ENCODE measurements at places on chromosomes 3 and 15.

- no peak for DNase-seq
These were observed 213.7 kb downstream of the ZBTB20 start for GRCh38 chr3:114933407-114933806.

GRCh38 chr3:118577055-118577777, 457.4 kb downstream of the IGSF11 start:
- no peak for DNase-seq

DNA sequence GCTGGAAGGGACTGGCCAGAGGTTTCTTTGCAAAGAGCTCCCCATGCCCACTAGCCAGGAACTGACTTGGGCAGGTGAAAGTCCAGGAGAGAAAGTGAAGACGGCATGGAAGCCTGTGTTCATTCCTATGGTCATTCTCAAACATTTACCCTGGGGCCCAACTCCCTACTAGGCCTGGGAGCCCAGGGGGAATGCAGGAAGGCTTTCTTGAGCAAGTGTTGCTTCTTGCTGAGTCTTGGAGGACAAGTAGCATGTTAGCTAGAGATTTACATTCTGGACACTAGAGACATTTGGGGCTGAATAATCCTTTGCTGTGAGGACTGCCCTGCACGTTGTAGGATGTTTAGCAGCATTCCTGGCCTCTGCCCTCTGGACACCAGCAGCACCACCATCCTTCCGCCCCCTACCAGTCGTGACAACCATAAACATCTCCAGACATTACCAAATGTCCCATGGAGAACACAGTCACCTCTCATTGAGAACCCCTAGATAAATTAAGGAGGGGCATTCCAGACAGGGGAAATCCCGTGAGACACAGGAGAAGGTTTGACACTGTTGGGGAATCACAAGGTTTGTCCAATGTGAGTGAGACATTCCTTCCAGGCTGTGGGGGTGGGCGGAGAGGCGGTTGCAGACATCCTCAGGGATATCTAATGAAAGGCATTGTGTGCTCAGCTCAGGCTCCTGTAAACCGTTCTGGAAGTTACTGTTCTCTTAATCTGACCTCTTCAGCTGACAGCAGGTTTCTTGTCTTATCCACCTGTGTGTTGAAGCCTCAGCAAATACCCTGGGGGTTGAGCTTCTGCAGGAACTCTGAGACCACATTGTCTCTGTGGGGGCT, 236.2 kb downstream of the TLE3 start:
- no peak for DNase-seq

DNA sequence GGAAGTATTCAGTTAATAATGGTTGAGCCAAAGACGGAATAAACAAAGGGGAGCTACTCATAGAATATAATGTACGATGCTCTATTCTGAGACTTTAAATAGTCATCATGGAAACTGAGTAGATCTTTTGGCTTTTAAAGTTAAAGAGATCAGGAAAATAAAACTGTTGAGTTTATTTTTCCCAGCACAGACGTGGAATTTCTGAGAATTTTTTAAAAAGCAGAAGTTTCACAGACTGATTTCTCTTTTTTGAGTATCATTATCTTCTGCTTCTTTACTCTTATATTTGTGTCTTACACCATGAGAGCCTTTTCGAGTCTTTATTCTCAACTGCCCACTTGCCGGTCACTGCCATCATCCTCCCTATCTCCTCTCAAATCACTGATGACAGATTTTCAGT, 13.2 kb downstream of the P2RY14 start:
- DNase-seq = no peak

GRCh38 chr3:71591101-71591500, 7.6 kb upstream of the FOXP1 start:
- no peak for DNase-seq

DNA sequence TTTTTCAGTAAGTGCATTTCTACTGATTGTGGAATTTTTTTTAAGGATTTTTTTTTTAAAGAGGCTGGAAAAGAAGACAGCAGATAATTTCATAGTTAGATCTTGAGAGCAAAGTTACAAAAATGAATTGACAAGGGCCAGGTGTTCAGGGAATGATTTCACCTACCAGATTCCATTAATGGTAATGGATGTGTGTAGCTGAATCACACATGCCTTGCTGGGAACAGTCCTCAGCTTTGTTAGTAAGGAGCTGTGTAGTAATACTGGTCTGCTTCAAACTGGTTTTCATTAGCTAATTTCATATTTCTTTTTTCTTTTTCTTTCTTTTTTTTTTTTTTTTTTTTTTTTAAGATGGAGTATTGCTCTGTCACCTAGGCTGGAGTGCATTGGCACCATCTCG, 16.0 kb downstream of the NR1D2 start:
- DNase-seq = no peak

DNA sequence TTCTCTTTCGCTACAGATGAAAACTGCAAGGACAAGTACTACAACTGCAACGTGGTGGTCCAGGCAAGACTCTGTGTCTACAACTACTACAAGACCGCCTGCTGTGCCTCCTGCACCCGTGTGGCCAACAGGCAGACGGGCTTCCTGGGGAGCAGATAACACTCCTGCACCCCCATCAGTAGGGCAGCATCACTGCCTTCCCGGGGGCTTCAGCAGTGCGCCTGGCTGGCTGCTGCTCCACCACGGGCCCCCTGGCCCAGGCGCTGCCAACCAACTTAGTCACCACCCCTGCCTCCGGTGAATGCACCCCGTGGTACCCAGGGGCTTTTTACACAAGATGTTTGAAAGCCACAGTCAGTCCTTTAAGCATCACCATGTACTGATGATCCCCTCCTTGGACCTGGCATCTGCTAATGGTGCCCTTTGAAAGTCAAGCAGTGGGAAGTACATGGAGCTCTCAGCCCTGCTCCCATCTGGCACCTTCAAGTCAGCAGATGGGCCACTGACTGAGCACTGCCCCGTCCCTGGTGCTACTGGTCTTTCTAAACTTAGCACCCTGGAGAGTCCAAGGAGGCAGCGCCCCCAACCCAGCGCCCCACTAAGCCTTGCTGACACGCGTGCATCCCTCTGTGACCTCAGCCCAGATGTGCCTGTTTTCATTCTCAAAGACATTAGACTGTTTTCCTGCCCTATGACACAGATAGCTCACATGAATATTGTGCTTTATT, 33.0 kb upstream of the NR2E3 start:
- no peak for DNase-seq

- no peak for DNase-seq
These were observed 28.9 kb downstream of the PRICKLE2 start for GRCh38 chr3:64196236-64196929.

- DNase-seq = no peak
These were observed 141.5 kb downstream of the DUT start for GRCh38 chr15:48472756-48473155.

- no peak for DNase-seq
These were observed 76.0 kb downstream of the ETFA start for GRCh38 chr15:76235186-76235826.

DNA sequence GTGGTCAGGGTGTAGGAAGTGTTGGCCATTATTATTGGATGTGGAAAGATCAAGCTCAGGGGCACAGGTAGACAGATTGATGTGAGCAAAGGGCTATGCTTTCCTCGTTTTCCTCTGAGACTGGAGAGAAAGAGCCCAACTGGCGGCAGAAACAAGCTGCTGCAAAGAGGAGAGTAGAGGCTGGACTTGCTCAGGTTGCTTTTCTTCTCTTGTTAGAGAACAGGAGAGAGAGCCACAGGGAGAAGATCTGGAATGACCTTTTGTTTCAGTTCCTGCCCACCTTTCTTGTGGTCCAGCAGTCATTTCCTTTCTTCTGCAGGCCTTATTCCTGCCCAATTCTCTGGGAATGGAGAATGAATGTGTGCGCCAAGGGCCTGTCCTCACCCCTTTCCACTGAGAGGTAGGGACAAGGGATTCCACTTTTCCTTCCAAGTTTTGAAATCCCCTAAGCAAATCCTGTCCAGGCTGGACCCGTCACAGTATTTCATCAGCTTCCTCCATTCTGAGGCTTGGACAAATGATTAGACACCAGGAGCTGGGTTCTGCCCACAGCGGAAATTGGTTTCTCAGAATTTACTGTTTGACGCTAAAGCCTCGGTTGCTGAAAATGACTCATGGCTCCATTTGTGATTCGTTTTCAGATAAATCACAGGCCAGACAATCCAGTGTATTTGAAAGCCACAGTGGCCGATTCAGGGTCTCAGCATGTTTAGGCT, 16.1 kb downstream of the ZNF80 start:
- no peak for DNase-seq

- DNase-seq = no peak
These were observed 135.1 kb downstream of the TMCO5A start for GRCh38 chr15:38069511-38070011.

DNA sequence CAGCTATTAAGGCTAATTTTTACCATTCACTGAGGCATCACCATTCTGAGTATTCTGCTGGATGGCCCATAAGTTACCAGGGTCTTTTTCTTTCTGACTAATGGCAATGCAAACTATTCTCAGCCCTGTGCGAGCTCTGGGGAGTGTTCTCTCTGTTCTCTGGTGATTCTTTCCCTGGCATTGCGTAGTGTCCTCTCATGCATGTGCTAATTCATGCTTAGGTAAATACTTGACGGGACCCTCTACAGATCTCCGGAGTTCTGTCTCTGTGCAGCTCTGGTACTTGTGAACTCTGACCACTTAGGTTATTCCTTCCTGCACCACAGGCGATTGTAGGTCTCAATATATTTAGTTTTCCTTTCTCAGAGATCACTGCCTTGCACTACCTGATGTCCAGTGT, 34.8 kb downstream of the UBE2E1 start:
- DNase-seq = no peak

DNA sequence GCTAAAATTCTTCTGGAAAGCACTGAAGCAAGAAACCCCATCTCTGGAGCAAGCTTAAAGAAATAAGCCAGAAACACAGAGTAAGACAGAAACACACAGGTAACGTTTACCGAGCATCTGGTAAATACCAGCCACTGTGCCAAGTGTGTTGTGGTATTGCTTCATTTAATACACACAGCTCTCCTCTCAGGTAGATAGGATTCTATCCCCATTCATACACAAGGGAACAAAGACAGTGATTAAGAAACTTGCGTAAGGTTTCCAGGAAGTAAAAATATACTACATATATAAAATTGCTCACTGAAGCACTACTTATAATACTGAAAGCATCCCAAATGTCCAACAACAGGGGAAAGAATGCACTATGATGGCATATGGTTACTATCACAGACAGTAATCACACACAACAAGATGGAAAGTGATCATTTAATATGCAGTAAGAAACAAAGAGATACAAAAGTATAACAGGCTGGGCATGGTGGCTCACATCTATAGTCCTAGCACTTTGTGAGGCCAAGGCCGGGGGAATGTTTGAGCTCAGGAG, 27.5 kb downstream of the TAMM41 start:
- DNase-seq = no peak

DNA sequence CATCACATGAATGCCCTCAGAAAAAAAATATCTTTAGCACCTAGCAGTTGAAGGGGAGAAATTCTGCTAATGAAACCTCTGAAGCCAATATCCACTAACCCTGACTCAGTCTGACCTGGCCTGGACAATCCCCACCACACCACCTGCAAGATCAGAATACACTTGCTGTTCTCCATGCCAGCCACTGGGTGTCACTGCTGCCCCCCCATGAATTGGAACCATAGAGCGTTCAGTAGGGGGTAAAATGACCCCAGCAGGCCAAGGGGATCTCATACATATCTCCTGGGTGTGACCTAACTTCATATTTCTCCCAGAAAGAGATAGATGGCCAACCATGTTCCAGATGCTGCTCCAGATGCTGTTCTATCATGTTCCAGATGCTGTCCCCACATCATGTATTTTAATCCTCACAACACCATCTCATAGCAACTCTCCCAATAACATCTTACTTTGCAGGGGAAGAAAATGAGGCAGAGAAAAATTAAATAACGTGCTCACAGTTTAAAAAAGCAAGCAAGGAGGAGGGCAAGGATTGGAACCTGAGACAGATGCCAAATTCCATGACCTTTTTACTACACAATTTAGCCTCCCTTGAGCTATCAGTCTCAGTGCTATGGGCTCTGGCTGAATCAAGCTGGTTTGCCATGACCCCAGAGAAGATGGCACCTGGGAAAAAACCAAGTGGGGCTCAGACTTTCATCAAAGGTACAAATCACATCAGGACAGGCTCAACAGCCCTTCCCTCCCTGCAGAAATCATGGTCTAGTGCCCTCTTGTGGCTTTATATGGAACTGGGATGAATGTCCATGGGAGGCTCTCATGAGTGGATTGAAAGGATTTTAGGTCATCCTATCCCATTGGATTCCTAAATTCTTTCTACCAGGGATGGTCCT, 12.4 kb downstream of the NTRK3 start:
- no peak for DNase-seq

DNA sequence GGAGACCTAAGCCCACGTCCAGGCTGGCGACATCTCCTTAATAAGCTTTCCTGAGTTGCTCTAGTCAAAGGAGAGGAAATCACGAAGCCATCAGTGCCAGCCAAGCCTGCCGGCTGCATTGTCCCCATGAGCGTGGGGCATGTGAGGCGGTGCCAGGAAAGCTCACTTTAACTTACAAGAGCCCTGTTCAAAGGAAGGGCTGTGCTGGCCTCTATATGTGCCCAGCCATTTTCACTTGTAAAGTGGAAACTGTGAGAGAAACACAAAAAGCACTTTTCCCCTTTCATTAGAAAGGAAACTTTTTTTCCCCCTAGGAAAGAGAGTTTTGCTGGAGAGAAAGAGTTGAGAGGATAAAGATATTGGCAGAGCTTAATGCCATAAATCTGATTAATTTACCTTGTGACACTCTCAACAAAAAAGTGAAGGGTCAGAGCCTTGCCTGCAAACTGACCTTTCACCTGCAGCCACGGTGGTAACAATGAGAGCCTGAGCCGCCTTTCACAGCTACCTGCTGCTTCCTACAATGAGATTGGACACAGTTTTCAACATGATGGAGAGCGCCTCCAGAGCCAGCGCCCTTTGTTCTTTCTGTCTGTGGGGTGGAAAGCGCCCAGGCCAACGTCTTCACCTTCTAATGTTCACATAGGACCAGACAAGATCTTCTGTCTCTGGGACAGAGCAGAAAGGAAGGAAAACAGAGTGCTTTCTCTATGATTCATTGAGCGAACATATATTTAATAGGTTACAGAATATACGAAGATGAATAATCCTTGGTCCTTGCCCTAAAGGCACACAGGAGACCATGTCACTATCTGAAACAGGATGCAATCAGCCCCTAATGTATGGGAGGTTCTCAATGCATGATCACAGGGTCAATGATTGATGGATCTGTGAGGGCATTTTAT, 233.1 kb upstream of the HES1 start:
- DNase-seq = no peak

DNA sequence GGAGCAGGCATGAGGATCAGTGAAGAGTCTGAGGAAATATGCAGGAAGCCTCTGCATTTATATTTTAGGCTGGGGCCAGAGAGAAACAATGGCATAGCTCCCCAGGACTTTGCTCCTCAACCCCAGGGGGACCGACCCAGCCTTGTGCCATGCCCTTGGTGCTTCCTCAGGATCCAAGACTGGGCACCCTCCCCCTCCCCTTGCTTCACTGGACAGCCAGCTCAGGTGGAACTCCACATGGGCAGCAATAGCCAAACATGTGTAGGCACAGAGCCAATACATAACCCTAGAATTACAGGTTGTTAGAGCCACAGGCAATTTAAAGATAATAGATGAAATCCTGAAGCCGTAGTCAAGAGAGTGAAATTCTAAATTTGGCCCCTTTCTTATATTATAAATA, 73.0 kb upstream of the ETV5 start:
- no peak for DNase-seq
